Stimulated activated CD4-positive, alpha-beta T cell treated with anti-CD3 and anti-CD28 coated beads, Interleukin-1b, Interleukin-23, amount 100 ng/mL, for 1 hour (primary cell): ENCODE measurements at places on chromosomes 5 and 9.

DNA sequence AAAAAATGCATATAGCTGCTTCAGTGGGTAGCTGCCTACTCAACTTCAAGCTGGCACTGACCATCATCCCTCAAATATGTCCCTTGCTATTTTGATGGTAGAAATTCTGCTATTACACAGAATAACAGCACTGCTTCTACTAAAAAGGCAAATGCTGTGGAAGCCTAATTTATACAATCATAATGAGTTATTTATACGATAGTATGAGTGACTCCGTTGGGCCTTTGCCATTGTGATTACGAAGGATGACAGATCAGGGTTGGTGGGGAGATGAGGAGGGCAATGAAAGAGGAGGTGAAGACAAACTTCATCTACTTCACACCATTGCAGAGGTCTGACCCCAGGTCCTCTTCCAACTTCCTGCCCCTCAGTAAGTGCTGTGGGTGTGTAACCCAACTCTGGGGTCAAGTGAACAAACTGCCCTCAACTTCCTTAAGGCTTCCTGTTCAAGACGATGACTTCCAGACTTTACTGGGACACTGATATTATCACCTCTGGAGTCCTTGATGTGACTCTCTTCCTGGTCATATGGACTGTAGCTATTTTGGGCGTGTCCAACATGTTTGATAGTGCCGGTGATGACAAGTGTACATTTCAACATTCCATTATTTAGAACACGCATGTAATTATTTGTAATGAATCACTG is 74.1 kb upstream of the RPS23 start:
- no peak for DNase-seq

DNA sequence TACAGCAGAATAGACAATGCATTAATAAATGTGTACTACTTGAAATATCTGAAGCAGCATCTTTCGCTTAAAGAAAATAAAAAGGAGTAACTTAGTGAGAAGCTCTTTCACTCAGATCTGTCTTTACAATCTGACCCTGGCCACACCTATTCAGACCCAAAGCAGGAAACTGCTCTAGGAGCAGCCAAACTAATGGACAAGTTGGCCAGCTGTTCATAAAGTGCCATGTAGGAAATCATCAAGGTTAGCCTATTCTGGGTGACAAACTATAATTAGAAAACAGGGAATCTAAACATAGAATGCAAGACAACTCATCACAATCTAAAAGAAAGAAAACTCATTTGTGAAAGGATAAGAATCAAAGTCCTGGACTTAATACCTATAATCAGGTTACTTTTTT is 101.3 kb downstream of the AGTPBP1 start:
- DNase-seq: no peak

DNA sequence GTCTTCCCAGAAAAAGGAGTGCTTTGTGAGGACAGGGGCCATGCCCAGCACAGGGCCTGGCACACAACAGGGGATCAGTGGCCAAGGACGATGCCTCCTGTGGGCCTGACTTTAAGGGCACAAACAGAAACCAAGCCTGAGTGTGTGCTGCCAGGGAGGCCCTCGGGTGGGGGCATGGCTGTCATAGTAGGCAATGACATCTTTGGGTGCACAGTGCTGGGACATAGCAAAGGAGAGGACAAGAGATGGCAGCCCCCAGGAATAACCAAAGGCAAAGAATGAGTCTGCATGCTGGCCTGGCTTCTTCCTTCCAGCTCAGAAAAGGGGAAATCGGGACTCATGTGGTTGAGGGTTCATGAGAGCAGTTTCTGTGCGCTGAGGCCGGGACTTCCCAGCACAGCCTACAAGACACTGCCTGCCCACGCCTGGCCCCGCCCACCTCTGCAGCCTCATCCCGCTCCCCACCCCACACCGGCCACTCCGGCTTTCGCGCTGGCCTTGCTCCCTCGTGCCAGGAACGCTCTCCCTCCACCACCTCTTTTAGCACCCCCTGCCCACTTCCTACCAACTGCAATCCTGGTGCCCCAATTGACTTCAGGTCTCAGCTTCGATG is 13.8 kb upstream of the LHX2 start:
- DNase-seq: no peak

- no peak for DNase-seq
Measured at GRCh38 chr5:140142856-140143255, 17.1 kb downstream of the IGIP start.

GRCh38 chr5:102380174-102380573 is 84.1 kb upstream of the SLCO4C1 start:
- no peak for DNase-seq

- DNase-seq: no peak
Measured at GRCh38 chr5:138632900-138633489, 57.8 kb upstream of the HSPA9 start.

DNA sequence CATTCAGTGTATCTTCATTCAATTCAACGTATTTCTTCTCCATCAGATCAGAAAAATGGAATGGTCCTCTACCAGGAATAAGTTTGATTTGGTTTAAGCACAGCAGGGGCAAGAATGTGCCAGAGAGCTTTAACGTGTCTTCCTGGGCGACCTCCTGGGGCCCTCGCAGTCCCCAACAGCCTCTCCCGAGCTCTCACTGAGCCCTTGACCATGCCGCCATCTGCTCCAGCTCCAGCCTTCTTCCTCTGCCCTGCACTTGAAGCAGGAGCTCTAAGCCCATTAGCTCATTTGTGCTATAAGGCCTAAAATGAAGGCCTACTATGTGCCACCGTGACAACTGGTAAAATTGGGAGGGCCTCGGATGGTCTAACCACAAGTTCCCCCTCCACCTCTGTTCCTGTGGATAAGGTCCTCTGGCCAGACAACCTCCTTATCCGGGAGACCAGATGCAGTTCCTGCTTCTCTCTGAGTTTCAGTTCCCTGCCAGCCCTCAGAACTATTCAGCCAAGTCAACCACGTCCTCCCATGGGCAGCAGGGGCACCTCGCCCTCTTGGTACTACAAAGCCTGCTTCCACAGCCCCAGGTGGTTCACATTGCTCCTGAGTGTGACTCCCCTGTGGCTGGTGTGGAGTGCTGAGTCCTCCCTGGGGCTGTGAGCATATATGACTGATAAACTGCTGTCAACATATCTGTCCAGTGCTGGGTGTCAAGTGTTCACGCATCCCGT is 35.8 kb downstream of the C5orf15 start:
- no peak for DNase-seq

- no peak for DNase-seq
Measured at GRCh38 chr5:138875946-138876345, 811 bp upstream of the LRRTM2 start.

DNA sequence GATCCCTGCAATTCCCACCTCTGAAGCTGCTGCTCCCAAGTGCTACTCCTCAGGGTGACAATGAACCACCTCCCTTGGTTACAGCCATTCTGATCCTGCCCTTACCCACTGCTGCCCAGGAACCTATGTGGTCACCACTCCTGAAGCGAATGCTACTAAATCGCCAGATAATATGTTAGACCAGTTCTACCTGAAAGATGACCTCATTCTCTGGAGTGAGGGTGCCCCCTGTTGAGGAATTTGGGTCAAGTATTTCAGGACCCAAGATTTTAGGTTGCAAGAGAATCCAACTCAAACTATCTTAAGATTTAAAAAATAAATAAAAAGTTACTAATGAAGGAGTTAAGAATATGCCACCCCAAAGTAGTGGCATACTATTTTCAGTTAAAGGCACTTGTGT is 5.8 kb upstream of the SNAPC3 start:
- no peak for DNase-seq

DNA sequence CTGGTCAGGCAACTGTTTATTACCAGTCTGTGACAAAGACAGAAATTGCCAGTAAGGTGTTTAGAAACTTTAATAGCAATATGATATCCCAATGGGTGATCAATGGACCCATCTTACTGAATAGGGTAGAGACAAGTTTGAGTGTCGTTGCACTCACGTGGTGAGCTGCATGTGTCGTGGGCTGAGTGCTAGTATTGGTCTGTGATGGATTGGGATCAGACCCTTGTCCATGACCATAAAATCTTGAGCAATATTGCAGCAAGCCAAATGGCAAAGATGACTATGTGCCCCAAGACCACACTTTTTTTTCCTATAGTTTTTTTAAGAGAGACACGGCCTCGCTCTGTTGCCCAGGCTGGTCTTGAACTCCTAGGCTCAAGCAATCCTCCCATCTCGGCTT is 114.5 kb downstream of the PALM2AKAP2 start:
- no peak for DNase-seq

DNA sequence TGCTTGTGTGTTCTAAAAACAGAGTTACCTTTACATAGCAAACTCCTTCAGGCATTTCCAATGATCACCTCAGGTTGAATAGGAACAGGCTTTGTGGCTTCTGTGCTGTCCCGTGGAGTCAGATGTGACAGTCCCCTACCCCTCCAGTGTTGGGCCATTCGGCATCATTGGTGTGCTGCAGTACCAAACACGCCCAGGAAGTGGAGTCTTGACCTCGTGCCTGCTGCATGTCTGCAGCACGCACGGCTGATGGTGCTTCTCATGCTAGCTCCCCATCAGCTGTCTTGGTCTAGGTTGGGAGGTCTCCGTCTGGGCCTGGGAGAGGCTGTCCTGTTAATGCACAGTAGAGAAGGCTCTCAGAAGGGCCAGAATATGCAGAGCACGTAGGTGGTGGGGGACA is 42.5 kb upstream of the PHF2 start:
- DNase-seq: no peak

- no peak for DNase-seq
Measured at GRCh38 chr5:3997670-3998069, 402.0 kb downstream of the IRX1 start.

GRCh38 chr5:72587661-72588308 is 80.6 kb upstream of the ZNF366 start:
- DNase-seq: no peak

DNA sequence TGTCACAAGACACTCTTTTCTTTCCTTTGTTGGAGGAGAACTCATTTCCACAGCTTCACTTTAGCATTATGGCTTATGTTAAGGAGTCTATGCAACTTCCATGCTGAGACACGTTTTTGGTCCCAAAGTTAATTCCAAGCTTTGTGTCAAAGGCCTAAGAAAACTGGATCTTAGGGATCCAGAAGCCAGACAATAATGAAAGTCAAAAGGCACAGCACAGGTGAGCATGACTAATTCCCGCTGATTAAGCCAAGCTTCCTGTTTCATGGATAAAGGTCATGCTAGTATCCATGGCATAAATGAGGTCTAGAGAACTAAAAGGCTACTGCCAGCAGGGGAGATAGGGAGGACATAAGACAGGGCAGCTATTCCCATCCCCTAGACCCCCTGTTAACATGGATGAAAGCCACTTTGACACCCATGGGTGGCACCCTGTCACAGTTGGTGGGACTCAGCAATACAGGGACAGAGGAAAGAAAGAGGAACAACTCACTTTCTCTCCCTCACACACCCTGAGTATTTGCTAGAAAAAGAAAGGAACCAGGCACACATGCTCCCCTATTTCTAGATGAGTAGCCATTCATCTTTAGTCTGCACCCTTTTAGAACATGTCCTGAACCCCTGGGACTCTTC is 438.1 kb upstream of the CDH9 start:
- no peak for DNase-seq

GRCh38 chr9:122827761-122828093 is 661 bp downstream of the PDCL start:
- no peak for DNase-seq

- no peak for DNase-seq
Measured at GRCh38 chr5:43411495-43411894, 696 bp downstream of the CCL28 start.

- no peak for DNase-seq
Measured at GRCh38 chr9:970151-970996, 6.1 kb upstream of the DMRT3 start.

DNA sequence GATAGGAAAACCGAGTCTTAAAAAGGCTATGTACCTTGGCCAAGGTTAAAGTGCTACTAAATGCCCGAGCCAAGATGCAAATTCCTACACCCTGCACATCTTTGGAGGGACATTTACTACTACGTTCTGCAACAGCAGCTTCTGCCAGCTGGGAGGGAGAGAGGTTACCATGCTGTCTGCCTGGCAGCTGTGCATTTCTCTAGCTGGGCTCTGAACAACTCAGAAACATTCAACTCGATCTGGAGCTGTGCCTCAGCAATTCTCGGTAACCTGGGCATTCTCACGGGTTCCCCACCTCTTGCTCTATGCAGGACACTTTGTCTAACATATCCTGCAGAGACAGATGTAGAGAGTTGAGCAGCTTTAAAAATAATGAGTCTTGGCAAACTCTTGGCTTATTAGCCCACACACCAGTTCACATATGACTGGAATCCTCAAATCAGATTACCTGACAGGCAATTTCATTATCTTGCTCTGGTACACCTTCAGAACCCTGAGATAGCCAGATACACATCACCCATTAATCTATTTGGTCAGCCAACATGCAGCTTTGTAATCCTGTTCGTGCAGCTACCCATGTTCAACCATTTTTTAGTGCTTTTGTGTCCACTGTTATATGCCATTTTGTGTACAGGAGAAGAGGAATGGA is 115.8 kb downstream of the EFNA5 start:
- no peak for DNase-seq

DNA sequence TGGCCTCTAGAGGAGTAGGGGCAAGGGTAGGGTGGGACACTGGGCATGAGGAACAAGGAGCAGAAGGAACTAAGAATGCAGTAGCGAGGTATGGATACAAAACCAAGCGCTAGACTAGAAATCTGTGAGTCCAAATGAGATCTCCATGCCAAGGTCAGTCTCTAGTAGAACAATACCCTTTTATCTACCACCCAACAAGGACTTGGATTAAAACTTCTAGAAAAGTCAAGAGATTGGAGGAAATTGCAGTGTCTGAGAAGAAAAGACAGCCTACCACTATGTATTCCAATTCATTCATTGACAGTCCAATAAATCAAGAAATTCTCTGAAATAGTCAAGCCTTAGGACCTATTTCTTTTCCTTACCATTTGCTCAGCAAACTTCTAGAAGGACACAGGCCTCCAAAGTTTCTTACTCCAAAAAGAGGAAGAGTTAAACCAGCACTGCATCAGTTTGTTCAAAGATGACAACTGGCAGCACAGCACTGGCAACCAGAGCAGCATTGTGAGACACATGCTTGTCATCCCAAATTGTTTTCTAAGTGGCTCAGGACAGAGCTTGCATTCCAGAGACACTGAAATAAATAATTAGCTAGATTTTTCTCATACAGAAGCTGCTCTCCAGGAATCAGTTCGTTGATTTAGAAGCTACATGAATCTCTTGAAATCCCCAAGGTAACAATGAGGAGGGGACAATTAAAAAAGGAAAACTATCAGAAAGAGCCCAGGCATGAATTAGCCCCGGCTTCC is 22.6 kb downstream of the ABCA1 start:
- DNase-seq: no peak

- DNase-seq: no peak
Measured at GRCh38 chr9:105647595-105648349, 14.5 kb upstream of the TAL2 start.

DNA sequence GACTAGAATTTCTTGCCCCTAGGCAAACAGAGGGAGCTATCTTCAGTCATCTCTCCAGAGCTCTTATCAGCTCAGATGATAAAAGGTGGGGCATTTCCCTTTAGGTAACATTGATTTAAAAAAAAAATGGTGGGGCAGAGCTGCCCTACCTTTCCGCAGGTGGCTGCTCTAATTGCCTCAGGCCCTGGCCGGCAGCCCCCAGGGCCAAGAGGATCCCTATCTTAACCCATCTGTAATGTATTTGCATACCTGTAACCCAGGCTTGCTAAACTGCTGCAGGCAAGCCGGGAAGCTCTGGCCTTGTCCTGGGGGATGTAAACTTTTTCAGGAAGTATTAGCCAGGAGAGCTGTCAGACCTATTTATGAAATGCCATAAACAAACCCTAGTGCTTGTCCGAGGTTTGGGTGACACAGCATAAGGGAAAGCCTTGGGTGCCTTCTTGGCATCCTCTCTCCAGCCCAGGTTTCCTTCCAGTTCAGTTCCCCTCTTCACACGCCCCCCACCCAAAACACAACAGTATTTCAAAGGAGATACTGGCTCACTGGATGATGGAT is 20.9 kb upstream of the ZSWIM6 start:
- DNase-seq: no peak

GRCh38 chr9:11064909-11065308 is 452.1 kb upstream of the PTPRD start:
- DNase-seq: no peak
